ENCODE measurements at places on chromosomes 7 and 10.

- no peak for DNase-seq
These were observed 30.7 kb upstream of the ANTXRL start for GRCh38 chr10:46255801-46256747.

- DNase-seq: no peak
These were observed 6.2 kb upstream of the ITGB1 start for GRCh38 chr10:32964270-32964669.

DNA sequence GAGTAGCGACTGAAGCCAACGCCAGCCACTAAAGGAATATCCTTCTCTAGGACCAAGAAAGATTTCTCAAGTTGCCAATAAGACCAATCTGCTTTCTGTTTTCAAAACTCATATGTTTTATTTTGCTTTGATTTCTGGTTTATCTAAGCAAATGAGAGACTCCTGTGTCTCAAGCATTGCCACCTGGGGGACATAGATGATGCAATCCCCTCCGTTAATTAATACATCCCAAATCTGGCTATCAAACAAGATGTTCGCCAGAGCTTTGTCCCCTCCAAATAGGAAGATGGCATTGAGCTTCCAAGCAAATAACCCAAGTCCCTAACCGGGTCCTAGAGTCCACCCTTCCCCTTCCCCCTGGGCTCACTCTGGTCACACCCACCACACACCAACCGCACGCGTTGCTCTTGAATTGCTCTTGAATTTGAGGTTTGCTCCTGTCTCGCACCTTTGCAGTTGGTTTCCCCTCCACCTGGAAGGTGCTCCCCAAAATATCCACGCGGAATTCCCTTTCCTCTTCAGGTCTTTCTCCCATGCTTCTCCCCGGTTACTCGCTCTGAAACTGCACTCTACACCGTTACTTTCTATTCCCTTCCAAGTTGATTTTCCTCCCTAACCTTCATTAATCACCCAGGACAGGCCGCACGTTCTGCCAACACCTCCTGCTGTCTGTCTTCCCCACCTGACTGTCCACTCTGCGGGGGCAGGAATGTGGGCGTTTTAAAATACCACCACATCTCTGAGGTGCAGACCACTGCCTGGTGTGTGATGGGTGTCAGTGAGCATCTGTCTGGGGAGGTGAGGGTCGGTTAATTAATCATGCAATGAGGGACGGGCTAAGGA, 64.1 kb upstream of the RNF32 start:
- DNase-seq: no peak

GRCh38 chr10:103276896-103277712, at the start of gene INA:
TSS of gene INA (plus strand) at chr10:103277138. CDS start at chr10:103277212, 74 bp downstream.
- no peak for DNase-seq

DNA sequence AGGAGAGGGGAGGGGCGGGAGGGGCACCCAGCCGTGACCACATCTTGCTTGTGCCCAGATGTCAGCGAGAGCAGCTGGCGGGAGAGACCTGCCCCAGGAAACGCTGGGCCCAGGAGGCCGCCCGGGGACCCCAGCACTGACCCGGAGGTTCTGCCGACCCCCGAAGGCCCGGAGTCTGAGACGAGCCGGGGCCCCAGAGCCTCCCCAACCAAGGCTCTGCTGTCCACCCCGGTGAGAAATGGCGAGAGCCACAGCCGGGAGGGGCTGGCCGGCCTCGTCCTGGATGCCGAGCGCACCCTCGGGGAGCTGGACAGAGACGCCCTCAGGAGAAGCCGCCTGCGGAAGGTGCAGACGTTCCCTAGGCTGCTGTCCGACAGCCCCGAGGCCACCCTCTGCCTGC, 25.9 kb downstream of the KNDC1 start:
- no peak for DNase-seq

DNA sequence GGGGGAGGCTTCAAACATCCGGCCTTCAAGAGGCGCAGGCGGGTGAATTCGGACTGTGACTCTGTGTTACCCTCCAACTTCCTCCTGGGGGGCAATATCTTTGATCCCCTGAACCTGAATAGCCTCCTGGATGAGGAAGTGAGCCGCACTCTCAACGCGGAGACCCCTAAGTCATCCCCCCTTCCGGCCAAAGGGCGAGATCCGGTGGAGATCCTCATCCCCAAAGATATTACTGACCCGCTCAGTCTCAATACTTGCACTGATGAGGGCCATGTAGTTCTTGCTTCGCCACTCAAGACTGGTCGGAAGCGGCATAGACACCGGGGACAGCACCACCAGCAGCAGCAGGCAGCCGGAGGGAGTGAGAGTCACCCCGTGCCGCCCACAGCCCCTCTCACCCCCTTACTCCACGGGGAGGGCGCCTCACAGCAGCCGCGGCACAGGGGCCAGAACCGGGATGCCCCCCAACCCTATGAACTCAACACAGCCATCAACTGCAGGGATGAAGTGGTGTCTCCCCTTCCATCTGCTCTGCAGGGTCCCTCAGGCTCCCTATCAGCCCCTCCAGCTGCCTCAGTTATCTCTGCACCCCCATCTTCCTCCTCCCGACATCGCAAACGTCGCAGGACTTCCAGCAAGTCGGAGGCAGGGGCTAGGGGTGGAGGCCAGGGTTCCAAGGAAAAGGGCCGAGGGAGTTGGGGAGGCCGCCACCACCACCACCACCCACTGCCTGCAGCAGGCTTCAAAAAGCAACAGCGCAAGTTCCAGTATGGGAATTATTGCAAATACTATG, 1.1 kb downstream of the MEPCE start:
- DNase-seq: peak; percentile 63

DNA sequence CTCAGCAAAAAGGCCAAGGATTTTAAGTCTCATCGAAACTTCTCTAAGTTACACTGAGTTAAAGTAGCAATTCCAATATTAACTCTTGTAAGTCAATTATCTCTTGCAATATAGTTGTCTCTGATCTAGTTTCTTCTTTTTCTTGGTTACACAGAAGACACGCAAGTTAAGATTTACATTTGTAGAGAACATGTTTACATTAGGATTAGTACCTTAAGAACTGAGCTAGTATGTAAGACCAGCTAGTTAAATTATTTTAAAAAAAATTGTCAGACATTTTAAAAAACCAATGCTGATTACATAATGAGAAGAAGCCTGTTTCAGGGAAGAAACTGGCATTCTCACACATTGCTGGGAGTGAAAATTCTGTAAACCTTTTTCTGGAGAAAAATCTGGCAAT, 31.4 kb downstream of the FRA10AC1 start:
- DNase-seq: no peak

DNA sequence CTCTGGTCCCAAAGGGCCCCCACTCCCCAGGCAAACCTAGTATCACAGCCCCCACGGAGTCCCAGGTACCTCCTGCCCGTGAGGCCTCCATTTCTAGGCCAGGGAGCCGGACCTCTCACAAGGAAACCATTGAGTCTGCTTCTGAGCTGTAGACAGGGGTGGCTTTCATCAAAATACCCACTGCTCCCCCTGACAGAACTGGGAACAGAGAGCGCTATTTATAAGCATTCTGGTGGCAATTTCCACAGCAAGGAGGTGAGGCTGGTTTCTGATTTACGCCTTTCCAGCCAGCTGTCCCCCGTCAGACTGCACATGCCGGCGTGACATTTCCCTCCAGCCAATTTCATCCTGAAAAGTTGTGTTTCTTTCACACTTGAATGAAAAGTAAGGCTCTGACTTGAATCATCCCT, 407.5 kb upstream of the PRKCQ start:
- no peak for DNase-seq

DNA sequence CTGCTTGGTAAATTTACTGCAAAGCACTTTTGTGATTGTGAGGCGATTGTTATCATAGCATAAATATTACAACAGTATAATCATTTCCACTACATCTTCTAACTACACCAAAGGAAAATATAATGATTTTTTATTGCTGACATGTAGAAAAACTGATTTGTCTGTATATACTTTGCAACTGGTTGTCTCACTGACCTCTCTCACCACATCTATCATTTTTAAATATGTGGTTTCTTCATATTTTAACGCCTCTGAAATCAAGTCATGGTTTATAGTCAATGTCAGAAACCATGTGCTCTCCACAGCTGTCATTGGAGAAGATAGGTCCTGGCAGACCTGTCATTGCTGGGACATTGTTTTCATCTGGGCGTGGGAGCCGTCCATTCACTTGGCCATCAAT, 315.4 kb upstream of the KLF6 start:
- DNase-seq: no peak

DNA sequence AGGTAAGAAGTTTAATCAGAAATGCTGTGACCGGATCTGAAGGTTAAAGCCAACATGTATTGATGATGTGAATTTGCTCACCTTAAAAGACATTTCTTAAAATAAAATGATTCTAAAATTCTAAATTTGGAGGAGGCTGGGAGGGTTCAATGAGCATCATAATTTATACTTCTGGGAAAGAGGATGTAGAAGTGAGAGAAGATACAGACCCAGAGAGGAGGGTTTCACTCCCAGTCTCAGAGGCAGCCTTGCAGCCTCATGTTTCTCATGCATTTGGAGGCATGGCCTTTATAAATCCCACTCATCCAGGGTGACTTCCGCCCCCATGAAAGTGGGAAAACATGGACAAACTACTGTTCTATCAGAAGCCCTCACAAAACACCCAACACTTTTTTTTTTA, 305.6 kb upstream of the PITRM1 start:
- DNase-seq: no peak

All from chondrocyte (in vitro differentiated cells).